Common myeloid progenitor, CD34-positive (primary cell): ENCODE measurements at places on chromosomes 1 and 21.

GRCh38 chr1:175197531-175197930, 5.0 kb upstream of the KIAA0040 start:
- peak; percentile 39 for DNase-seq

GRCh38 chr1:179925922-179926849, 28.4 kb upstream of the CEP350 start:
- no peak for DNase-seq

DNA sequence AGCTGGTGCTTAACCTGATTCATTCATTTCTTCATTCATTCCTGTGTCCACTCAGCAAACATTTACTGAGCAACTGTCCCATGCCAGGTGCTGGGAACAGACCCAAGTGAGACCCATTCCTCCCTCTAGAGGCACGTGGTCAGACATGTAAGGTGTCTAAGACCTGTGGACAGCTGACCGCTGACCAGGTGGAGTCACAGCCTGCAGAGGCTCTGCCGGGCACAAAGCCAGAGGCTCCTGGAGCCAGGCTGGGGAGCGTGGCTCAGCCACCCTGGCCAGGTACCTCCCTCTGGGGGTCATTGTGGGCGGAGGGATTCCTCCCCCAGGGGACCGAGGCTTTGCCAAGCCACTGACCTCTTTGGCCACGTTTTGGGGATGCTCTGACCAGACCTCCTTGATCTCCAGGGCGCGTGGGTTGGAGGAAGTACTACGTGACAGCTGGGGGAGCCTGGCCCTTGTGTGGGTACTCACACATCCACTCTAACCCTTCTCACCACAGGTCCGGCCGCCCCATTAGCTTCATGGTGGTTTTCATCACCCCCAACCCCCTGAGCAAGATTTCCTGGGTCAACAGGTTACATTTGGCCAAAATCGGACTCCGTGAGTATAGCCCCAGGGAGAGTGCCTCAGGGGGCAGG, 100.3 kb downstream of the ARHGEF10L start:
- no peak for DNase-seq

DNA sequence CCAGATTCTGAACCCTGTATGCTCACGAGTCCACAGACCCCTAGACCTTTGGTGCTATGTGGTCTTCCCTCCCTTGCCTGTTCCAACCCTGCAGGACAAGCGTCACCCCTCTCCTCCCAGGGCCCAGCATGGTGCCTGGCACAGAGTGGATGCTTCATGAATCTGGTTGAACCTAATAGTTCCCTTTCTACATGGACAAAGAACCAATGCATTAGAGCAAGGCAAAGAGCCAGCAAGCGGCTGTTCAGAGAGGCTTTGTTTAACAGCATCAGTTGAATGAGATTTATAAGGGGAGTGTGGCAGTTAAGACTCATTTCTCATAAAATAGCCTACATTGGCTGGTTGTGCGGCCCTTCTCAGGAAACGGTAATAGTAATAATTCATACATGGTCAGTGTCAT, 14.9 kb downstream of the SLC26A9 start:
- no peak for DNase-seq

DNA sequence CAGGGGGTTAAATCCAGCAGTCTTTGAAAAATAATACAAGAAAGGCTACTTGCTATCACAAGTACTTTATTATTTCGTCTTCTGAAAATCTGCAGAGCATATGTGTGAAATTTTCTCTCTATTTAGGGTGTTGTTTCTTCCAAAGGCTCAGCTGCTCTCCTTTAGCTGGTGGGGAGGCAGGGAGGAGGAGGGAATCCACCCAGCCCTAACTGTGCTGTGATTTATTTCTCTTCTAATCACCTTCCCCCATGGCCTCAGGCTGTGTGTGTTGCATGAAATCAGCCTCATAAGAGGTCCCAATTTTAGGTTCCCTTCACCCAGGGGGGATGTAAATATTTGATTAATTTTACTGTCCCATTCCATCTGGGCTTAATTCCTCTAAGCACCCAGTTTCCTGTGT, 77.6 kb upstream of the PGBD5 start:
- no peak for DNase-seq

- DNase-seq, result no peak
These were observed 245.5 kb downstream of the RPS6KC1 start for GRCh38 chr1:213296558-213296957.

DNA sequence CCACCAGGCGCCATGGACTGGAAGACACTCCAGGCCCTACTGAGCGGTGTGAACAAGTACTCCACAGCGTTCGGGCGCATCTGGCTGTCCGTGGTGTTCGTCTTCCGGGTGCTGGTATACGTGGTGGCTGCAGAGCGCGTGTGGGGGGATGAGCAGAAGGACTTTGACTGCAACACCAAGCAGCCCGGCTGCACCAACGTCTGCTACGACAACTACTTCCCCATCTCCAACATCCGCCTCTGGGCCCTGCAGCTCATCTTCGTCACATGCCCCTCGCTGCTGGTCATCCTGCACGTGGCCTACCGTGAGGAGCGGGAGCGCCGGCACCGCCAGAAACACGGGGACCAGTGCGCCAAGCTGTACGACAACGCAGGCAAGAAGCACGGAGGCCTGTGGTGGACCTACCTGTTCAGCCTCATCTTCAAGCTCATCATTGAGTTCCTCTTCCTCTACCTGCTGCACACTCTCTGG, 3.8 kb downstream of the GJB3 start:
- DNase-seq, result no peak

DNA sequence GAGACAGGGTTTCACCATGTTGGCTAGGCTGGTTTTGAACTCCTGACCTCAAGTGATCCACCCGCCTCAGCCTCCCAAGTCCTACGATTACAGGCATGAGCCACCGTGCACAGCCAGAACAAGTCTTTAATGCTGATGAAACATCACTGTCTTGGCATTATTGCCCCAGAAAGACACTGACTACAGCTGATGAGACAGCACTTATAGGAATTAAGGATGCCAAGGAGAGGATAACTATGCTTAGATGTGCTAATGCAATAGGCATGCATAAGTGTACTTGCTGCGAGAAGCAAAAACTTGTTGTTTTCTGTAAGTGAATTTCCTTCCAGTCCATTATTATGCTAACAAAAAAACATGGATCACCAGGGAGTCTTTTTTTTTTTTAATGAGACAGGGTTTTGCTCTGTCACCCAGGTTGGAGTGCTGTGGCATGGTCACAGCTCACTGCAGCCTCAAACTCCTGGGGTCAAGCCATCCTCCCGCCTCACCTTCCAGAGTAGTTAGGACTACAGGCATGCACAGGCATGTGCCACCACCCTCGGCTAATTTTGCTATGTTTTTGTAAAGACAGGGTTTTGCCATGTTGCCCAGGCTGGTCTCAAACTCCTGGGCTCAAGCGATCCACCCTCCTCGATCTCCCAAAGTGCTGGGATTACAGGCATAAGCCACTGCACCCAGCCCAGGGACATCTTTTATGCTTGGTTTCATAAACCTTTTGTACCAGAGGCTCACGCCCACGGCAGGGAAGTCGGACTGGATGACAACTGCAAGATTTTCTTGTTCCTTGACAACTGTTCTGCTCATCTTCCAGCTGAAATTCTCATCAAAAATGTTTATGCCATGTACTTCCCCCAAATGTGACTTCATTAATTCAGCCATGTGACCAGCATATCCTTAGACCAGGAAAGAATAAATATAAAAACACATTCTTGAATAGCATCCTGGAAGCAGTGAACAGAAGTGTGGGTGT, 23.1 kb downstream of the RHEX start:
- no peak for DNase-seq

GRCh38 chr1:76330991-76331603, 256.6 kb downstream of the ST6GALNAC3 start:
- peak; percentile 83 for DNase-seq

GRCh38 chr21:33588485-33589335, at the start of gene DONSON:
TSS of gene DONSON (minus strand) at chr21:33588684. CDS start at chr21:33588641, 43 bp downstream.
- DNase-seq, result peak; percentile 61

DNA sequence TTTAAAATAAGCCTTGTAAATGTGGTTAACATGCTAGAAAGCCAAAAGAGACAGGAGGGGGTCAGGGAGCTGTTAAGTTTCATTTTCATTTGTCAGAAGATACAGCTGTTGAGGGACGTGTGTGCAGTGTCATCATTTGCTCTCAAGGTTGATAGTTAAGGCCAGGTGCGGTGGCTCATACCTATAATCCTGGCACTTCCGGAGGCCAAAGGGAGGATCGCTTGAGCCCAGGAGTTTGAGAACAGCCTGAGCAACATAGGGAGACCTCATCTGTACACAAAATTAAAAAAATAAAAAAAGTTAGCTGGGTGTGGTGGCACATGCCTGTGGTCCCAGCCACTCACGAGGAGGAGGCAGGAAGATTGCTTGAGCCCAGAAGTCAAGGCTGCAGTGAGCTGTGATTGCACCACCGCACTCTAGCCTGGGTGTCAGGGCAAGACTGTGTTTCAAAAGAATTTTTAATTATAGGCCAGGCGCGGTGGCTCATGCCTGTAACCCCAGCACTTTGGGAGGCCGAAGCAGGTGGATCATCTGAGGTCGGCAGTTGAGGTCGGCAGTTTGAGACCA, 22.7 kb downstream of the ZBTB8OS start:
- peak; percentile 49 for DNase-seq

GRCh38 chr1:51301152-51301843, 29.1 kb downstream of the TTC39A start:
- no peak for DNase-seq

DNA sequence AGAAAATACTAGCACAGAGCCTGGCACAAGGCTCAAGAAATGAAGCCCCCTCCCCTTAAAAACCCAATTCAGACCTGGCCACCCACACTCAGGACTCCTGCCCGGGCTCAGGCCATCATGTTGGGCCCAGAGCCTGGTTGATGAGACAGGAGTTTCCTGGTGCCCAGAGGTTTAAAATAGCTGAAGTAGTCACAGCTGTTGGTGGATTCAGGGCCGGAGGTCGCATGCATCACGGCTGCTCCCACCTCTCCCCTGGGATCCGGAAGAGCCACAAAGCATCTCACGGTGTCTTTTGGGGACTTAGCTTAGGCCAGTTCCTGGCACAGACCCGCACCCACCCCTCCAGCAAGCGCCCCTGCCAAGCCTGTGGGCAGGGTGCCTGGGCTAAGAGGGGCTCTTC, 2.6 kb upstream of the PADI2 start:
- DNase-seq, result no peak

- peak; percentile 42 for DNase-seq
These were observed 1.7 kb downstream of the WASF2 start for GRCh38 chr1:27487966-27488884.

GRCh38 chr1:208343226-208343625, 99.0 kb upstream of the PLXNA2 start:
- peak; percentile 56 for DNase-seq

DNA sequence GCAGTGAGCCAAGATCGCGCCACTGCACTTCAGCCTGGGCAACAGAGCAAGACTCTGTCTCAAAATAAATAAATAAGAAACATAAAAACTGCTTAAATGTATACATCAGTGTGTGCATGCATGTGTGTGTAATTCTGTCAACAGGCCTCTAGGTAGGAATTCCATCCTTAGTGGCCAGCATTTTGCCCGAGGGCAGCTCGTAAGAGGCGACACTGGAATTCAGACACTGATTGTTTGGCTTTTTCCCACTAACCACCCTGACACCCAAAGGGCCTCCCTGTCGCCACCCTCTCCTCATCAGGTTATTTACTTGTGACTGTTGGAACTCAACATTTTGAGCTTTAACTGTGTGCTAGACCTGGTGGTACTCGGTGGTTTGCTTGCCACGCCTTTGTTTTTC, 64.0 kb upstream of the KIF1B start:
- no peak for DNase-seq

DNA sequence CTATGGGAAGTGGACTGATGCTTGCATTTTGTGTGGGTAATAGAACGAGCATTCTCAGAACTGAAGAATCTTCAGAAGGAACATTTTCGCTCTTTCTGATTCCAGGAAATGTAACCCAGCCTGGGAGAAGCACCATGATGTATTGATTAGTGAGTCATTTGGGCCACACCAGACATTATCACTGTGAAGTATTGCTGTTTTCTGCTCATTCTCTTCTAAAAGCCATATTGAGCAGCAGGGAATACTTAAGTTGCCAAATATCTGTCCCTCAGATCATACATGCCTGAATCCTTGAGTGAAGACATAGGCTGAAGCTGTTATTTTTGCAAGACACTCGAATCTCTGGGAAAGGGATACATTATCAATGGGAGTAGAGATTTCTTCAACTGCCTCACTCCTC, 213.1 kb downstream of the PCP4 start:
- DNase-seq, result no peak

- DNase-seq, result no peak
These were observed 5.9 kb downstream of the SDHB start for GRCh38 chr1:17047924-17048323.

GRCh38 chr1:74937176-74937575, 197.0 kb upstream of the LHX8 start:
- DNase-seq, result no peak
